Femur (tissue), 1 donor: ENCODE measurements at places on chromosomes 2 and 18.
A peak's percentile ranks its signal among the peaks of the same experiment; 100 is the strongest.

DNA sequence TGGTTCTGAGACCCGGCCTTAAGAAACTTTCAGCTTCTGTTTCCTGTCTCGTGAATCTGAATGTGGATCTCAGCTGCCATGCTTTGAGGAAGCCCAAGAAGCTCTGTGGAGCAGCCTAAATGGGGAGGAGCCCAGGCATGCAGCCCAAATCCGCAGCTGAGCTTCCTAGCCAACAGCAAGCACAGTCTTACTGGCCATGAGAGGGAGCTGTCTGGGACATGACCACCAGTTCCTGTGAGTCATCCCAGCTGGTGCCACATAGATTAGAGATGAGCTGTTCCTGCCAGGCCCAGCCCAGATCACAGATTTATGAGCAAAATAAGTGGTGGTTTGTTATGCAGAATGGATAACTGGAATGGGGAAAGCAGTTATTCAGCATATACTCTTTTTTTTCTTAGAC lies 224.4 kb upstream of the APCDD1 start:
- no peak for DNase-seq

GRCh38 chr18:34370704-34371395 lies 146.1 kb upstream of the NOL4 start:
- no peak for DNase-seq

GRCh38 chr2:181046833-181047232 lies 66.4 kb downstream of the UBE2E3 start:
- DNase-seq = no peak

DNA sequence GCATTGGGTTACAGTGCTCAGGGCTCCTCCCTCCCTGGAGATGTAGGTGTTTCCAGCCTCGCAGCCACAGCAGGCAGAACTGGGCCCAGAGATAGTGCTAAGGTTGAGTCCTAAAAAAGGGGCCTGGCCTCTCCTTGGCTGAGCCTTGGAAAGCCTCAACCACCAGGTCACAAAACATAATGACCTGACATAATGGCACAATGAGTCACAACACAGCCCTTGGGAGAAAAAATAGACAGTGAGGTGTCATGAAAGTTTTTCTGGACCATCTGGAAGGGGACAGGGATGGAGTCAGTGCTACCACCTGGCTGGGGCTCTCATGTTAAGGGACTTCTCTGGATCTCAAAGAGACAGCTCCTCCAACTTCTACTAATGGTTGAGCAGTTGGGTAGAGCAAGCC lies 92.4 kb upstream of the LCLAT1 start:
- no peak for DNase-seq

GRCh38 chr2:148023861-148024260 lies 3.0 kb downstream of the MBD5 start:
- DNase-seq = no peak

DNA sequence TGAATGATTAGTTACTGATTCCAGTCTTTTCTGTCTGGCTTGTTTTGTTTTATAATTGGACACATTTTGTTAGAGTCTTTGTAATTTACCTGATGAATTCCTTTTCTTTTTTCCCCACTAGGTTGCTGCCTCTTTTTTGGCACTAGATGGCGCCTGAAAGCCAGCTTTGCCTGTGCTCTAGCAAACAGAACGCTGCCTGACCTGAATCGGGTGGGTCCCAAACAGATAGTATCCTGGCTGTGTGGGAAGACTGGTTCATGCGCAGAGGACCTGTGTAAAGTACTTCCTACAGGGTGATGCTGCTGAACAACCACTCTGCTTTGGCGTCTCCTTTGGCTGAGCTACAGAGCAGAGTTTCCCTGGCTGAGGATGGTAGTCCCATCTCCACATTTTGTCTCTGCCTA lies 288.2 kb downstream of the IKZF2 start:
- DNase-seq = no peak

GRCh38 chr18:79789901-79790890 lies 7.5 kb upstream of the KCNG2 start:
- DNase-seq = no peak

- DNase-seq = no peak
Observed at GRCh38 chr18:3869848-3870247, 419.9 kb downstream of the TGIF1 start.

- no peak for DNase-seq
Observed at GRCh38 chr2:186457908-186458307, 28.2 kb upstream of the ZC3H15 start.

GRCh38 chr2:127517465-127517864 lies 8.8 kb downstream of the IWS1 start:
- DNase-seq = no peak

DNA sequence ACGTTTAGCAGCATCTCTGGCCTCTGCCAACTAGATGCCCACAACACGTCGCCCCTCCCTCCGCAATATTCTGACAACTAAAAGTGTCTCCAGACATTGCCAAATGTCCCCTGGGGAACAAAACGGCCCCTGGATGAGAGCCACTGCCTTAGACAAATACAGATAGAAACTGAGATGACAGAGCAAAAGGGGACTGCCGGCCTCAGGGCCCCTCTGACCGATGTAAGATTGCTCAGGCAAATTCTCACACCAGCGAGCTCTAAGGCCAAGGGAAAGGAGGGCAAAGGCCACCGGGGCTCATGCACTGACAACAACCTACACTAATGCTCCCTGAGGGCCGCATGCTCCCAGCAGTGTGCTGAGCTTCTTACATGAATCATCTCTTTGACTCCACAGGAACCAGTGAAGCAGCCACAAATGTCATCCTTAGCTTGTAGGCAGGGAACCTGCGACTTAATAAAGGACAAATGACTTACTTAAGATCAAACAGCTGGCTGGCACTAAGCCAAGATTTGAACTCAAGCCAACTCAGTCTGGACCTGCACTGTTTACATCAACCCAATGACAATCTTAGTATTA lies 228.5 kb downstream of the TTC32 start:
- DNase-seq = no peak

DNA sequence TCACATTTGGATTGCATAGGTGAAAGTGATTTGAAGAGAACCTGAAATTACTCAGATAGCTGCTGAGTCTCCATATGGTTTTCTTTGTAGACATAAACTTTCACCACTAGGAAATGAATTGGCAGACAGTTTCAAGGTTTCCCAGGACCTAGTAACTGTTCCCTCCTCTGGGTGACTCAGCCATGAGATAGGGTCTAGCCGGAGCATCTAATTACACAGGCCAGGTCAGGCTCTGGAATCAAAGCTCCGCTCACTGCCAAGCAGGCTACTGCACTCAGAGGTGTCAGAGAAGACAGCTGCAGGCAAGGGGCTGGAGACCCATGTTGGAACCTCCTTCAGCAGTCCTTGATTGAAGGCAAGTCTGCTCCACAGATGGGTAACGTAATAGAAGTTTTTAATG lies 429.2 kb downstream of the TNS1 start:
- no peak for DNase-seq

DNA sequence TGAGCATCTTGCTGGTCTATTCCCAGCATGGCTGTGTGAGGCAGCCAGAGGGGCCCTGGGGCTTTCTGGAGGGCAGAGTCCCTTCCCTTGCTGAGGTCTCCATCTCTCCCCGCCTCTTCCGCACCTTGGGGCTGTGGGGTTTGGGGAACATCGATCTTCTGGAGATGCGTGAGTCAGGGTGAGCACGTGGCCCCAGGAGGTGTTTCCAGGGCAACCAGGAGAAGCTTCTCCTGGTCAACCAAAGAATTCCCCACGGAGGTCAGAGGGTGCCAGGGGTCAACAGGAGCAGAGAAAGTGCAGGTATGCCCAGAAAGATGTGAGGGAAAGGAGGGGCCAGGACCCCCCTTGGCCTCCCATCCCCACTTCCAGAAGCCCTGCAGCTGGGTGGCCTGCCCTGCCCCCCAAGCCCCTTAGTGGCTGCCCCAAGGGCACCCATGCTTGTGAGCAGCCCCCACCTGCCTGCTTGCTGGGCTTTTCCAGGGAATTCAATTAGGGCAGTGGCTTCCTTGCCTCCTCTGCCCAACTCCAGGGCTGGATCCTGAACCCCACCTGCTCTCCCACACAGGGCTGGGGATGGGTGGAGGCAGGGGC lies 2.8 kb upstream of the PROM2 start:
- peak; percentile 8 for DNase-seq

- no peak for DNase-seq
Observed at GRCh38 chr2:231900972-231901371, 25.2 kb downstream of the NPPC start.

GRCh38 chr2:132844585-132844984 lies 174.6 kb upstream of the LYPD1 start:
- no peak for DNase-seq

- DNase-seq = no peak
Observed at GRCh38 chr2:101710471-101711318, 13.2 kb downstream of the MAP4K4 start.

DNA sequence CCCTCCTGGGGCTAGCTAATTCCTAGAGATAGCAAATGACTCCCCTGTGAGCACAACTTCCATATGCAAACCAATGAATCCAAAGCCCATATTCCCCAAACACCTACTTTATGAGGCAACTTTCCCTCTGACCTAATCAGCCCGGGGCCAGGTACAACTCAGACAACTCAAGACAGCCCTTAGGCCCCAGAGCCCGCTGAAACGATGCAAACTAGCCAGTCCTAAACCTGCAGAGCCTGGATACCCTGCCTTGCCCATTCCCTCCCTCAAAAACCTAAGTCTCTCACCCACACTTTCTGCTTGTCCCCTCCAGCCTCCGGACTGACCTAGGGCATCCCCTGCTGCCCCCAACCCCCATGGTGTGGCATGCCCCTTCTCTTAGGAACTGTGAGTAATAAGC lies 142.8 kb downstream of the ACTR3 start:
- DNase-seq = no peak

GRCh38 chr2:171852366-171852888 lies 41.6 kb downstream of the SLC25A12 start:
- DNase-seq = no peak

- DNase-seq = peak; percentile 13
Observed at GRCh38 chr2:128362176-128362888, 43.7 kb upstream of the HS6ST1 start.

DNA sequence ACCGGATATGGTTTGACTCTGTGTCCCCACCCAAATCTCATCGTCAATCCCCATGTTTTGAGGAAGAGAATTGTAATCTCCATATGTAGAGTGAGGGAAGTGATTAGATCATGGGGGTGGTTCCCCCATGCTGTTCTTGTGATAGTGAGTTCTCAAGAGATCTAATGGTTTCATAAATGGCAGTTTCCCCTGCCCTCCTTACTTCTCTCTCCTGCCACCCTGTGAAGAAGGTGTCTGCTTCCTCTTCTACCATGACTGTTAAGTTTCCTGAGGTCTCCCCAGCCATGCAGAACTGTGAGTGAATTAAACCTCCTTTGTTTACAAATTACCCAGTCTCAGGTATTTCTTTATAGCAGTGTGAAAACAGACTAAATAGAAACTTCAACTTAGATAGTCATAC lies 69.5 kb downstream of the SESTD1 start:
- DNase-seq = no peak

DNA sequence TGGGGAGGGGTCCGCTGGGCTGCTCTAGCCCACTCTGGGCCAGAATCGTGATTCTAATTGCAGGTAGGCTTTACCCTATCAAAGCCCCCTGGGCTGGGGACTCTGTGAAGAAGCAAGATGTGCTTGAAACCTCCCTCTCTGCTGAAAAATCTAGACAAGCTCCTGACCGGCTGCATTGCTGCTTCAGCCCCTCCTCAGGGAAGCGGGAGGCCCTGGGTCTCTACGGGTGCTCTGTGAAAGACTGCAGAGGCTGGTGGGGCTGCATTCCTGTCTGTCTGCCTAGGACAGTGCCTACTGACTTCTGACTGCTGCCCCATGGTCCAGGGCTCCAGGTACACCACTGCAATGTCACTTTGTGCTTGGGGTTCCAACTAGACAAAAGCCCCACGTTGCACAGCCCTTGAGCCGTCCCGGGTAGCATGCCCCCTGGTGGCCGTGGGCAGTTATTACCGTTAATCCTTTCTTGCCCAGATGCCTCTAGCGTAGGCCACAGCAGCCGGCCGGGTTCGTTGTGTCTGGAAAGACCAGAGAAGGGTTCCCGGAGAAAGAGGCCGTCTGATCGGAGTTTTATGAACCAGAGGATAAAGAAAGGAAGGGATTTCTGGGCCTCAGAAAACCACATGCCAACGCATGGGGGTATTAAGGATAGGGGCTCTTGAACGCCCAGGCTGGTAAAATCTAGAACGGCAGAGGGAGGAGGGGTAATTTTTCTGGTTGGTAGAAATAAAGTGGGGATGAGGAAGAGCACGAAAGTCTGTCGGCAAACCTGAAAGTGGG lies 15.9 kb upstream of the C1QL2 start:
- DNase-seq = peak; percentile 28

- no peak for DNase-seq
Observed at GRCh38 chr2:96810783-96811192, 5.3 kb upstream of the CNNM3 start.

GRCh38 chr2:216082805-216083204 lies 1.1 kb downstream of the TMEM169 start:
- peak; percentile 25 for DNase-seq

DNA sequence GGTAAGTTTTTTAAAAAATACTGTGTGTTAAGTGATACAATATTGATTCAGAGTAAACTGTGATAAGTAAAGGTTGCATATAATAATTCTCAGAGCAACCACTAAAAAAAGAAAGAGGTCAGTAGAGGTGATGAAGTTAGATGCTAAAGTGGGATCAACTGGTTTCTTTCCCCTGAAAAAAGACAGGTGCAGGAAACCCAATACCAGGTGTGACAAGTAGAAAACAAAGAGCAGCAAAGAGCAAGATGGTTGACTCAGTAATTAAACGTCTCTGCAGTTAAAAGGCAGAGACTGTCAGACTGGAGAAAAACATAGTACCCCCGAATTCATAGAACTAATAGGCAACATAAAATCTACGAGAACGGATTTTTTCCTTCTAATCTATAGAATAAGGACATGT lies 128.3 kb downstream of the ATP9B start:
- DNase-seq = no peak

- no peak for DNase-seq
Observed at GRCh38 chr18:52715991-52716390, 376.0 kb downstream of the DCC start.

DNA sequence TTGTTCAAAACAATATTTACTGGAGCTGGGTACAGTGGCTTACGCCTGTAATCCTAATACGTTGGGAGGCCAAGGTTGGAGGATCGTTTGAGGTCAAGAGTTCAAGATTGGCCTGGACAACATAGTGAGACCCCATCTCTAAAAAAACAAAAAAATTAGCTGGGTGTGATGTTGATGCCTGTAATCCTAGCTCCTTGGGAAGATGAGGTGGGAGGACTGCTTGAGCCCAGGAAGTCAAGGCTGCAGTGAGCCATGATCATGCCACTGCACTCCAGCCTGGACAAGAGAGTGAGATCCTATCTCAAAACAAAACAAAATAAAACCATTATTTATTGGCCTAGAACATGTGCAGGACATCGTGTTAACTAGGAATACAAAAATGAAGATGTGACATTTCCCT lies 77.5 kb downstream of the COLEC12 start:
- no peak for DNase-seq

- no peak for DNase-seq
Observed at GRCh38 chr2:46545015-46545839, 65.9 kb downstream of the TMEM247 start.

- no peak for DNase-seq
Observed at GRCh38 chr2:11155381-11156035, at the start of gene SLC66A3. TSS of gene SLC66A3 (plus strand) at chr2:11155467. CDS start at chr2:11155547, 80 bp downstream.
